ENCODE measurements at places on chromosomes 7 and 10. TPM values are rescaled to one million over a fixed set of nuclear protein-coding genes. Genes with fewer than 3 reads are reported as not detected.

The SRRM3 gene
- 2.3 TPM for total RNA-seq

The STEAP2 gene
- 47.1 TPM for total RNA-seq

DNA sequence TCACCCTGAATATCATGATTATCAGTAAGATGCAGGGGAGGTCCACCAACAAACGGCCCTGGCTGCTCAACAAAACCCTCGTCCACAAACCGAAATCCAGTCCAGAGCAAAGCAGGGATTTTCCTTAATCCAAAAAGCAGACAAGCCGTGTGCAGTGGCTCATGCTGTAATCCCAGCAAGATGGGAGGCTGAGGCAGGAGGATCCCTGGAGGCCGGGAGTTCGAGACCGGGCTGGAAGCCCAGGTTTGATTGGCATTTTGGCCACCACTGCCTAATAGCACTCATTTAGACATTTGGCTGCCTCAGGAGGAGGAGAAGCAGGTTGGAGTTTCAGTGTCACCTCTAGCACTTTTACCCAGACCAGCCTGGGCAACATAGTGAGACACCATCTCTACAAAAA, 562.0 kb upstream of the AUTS2 start:
- DNase-seq: no peak

GRCh38 chr7:98368716-98369115, 32.2 kb downstream of the BAIAP2L1 start:
- DNase-seq: no peak

Measured in ureter (tissue), 1 donor.